ENCODE measurements at places on chromosomes 2 and 18.

DNA sequence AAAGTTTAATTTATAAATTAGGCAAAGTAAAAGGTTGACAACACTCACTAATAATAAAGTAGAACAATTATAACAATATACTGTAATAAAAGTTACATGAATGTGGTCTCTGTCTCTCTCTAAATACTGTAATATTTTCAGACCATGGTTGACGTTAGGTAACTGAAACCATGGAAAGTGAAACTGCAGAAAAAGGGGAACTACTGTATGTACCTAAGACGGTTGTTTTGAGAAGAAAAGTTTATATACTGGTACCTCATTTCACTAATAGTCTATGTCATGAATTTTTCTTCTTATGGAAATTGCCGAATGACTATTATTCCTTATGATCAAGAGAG, 166.7 kb upstream of the ZNF521 start:
- DNase-seq = no peak

- no peak for DNase-seq
Measured at GRCh38 chr2:227406177-227407031, 18.7 kb upstream of the SCYGR1 start.

DNA sequence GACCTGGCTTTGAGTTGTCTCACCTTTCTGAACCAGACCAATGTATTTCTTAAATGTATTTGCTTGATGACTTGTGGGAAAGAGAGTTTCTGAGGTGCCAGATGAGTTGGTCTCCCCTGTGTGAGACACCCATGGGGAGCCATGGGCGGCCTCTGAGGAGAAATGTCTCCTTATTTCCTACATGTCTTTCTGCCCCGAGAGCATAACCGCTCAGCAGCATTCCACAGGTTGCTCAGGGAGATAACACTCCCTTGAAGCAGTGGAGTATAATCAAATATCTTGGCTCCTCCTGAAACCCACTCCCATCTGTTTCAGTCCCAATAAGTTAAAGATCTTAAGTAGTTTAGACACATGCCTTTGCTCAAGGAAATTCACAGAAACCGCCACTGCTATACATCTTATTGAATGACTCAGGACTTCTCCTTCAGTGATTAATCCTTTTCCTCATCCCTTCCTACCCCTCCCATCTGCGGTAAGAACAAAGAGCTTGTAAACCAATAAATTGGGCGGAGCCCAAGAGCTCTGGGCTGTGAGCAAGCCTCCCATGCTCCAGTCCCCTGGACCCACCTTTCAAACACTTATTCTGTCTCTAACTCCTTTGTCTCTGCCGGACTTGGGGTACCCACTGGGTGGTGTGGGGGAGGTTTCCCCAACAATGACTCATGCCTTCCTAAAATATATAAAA, 285.5 kb upstream of the LRRTM4 start:
- DNase-seq = no peak

DNA sequence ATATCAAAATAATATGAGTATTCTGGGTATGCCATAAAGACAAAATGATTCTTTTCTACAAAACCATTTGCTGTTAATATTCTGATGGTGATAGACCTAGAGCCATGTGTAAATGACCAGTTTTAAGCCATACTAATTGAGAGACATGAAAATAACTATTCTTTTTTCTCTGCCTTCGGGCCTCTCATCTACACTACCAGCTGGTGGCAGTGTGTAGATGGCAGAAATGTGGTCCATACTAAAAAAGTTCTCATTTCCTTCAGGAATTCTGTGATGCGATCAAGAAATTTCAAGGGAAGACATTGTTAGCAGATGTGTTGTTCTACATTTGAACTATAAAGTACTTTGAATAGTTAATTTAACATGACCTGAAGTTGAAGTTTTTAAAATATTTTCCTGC, 485.2 kb downstream of the TRIB2 start:
- DNase-seq = no peak

DNA sequence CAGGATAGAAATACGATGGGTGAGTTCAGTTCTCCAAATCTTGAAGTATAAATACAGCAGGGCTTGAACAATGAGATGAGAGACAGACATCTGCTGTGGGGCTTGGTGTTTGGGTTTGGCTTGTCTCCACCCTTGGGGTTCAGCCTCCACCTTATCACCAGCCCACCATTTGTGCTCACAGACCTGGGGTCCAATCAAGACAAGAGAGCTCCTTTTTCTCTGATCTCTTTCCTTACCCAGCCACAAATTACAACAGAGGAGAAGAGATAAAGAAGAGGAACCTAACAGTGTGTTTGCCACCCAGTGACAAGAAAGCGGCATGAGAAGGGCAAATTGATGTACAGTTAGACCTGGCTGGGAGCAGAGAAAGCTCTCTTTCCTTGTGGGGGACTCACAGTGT, 204.5 kb upstream of the CXCR4 start:
- DNase-seq = no peak

GRCh38 chr2:174527959-174528358, 41.1 kb upstream of the GPR155 start:
- no peak for DNase-seq

- no peak for DNase-seq
Measured at GRCh38 chr2:197869041-197869440, 64.6 kb downstream of the PLCL1 start.

- DNase-seq = no peak
Measured at GRCh38 chr2:68218343-68218901, 33.9 kb downstream of the PPP3R1 start.

- no peak for DNase-seq
Measured at GRCh38 chr2:121189011-121189410, 96.0 kb downstream of the TFCP2L1 start.

GRCh38 chr2:55051026-55051866, 995 bp upstream of the RTN4 start:
- no peak for DNase-seq

DNA sequence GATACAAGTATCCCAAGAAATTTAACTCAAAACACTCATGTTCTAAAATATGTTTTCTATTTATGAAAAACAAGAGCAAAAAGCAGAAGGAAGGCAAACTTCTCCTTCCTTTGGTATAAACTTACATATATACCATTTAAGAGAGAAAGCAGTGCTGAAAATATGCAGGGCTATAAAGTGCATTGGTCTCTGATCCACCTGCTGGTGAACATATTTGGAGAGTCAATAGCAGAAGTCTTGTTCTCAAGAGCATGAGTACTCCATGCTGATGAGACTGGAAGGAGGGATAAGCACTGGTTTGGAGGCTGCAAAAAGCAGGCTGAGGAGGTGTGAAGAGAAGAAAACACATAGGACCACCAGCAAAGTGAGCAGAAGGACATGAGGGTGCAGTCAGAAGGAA, 391.2 kb downstream of the STK39 start:
- no peak for DNase-seq

GRCh38 chr2:219073413-219074129, 12.8 kb upstream of the IHH start:
- DNase-seq = no peak

- no peak for DNase-seq
Measured at GRCh38 chr2:135386993-135387392, 144.0 kb downstream of the ZRANB3 start.

- no peak for DNase-seq
Measured at GRCh38 chr2:159648643-159649042, 32.3 kb upstream of the BAZ2B start.

GRCh38 chr18:55839343-55839742, 251.4 kb upstream of the TCF4 start:
- no peak for DNase-seq

DNA sequence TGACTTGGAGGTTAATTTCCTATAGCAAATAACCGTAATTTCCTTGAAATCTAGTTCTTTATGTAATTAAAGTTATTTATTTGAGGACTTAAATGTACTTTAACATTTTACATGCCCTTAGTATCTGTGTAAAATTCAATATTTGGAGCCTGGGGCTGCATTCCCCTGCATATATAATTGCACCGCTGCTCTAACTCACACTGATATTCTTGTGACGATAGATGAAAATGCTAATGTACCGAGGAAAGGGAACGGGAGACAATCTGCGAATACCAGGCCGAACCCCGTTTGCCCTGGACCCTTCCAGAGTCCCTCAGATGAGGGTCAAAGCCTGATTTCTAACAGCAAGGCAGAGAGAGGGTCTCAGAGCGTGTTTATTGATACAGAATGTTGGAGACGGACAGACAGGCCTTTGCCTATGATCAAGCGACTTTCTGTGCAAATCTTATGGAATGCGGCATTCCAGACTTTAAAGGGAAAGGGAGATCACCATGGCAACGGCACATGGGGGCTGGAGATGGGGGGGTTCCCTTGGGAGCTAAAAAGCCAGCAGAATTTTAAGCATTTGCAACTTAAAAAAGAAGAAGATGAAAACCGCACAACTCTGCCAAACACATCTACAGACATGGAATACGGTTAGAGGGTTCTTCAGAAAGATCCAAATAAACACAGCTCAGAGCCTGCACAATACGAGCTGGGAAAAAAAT, 57.6 kb upstream of the TWIST2 start:
- DNase-seq = no peak

DNA sequence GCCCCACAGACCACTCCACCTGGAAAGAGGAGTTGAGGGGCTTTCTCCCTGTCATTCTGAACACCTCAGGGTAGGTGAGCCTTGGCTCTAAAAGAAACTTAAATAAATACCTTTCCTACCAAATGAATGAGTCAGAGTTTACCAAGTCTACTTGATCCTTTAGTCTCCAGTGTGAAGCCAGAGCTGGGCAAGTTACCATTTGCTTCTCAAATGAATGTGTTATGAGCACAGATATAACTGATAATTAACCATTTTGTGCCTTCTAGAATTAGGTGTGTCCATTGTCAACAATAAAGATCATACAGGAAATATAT, 347.7 kb downstream of the KIAA1328 start:
- DNase-seq = no peak

GRCh38 chr2:58419983-58420382, 178.9 kb upstream of the FANCL start:
- no peak for DNase-seq

- no peak for DNase-seq
Measured at GRCh38 chr2:144507441-144508171, 12.3 kb downstream of the ZEB2 start.

DNA sequence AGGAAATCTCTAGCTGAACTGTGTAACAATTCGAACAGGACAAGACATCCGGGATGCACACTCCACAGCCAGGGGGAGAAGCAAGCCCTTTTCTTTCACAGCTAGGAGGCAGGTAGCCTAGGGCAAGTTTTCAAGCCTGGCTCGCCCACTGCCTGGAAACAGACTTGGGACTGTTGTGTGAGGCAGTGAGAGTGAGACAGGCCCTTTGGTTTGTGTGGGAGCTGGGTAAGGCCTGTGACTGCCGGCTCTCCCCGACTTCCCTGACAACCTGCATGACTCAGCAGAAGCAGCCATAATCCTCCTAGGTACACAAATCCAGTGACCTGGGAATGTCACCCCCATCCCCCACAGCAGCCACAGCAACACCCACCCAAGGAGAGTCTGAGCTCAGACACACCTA, 179.7 kb downstream of the WDPCP start:
- no peak for DNase-seq

DNA sequence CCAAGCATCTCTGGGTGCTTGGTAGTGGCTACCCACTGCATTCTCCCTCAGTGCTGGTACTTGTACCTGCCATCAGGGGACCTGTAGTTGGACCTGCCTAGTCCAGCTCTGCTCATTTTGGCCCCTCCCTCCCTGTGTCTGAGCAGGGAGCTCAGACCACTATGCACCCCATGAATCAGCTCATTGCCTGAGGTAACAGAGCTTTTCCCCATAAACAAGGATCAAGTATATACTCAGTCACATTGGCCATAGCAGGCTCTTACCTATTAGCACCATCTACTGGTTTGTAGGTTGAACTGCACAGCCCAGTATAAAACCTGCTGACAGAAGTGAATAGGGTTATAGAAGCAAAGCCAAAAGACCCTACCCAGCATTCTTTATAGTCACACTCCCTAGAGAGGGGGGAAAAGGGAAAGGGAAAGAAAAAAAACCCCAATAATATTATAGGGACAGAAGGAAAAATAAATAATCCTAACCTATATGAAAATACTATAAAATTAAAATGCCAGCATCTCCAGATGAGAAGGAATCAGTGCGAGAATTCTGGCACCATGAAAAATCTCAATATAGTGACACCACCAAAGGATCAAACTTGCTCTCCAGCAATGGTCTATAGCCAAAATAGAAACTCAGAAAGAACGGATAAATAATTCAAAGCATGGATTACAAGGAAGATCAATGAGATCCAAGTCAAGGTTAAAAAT, 6.9 kb upstream of the FLACC1 start:
- DNase-seq = peak; percentile 9

- no peak for DNase-seq
Measured at GRCh38 chr2:55590810-55591440, 26.5 kb downstream of the PPP4R3B start.

- peak; percentile 18 for DNase-seq
Measured at GRCh38 chr2:119338826-119339561, 27.6 kb downstream of the C2orf76 start.

DNA sequence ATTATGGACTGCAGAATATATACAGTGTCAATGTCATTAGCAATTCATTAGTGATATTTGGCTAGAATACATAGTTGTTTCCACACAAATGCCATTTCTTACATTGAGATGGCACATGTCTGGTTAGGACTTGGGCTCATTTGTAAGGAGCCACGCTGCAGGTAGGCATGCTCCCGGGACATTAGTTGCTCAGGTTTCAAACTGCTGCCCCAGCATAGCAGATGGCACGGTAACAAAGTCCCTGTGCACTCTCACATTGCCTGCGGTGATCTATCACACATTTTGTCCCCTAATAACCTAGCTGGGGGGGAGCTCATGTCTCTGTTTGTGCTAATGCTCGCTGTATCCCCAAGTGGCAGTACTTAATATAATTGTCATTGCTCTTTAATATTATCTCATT, 185.1 kb downstream of the NEDD4L start:
- DNase-seq = no peak

GRCh38 chr18:58208207-58208932, 164.3 kb downstream of the NEDD4L start:
- no peak for DNase-seq

All from stimulated activated naive CD4-positive, alpha-beta T cell (primary cell).